ENCODE measurements at places on chromosomes 7 and 10. TPM values are rescaled to one million over a fixed set of nuclear protein-coding genes. Genes with fewer than 3 reads are reported as not detected.
A peak's percentile ranks its signal among the peaks of the same experiment; 100 is the strongest.

DNA sequence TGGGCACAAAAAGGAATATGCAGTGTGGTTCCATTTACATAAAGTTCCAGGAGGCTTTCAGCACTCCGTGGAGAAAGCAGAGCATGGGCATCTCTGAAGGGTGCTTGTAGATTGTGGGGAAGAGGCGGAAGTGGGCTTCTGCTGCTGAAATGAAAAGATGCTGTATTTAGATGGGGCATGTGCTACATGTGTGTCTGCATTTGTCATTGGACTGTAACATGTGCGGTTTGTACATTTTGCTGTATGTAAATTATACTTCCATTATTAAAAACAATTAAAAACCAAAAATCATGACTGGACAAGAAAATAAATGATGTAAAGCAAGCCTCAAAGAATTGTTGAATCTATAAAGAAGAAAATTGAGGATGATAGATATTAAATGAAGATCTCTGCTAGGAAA is 334.0 kb downstream of the WDR37 start:
- no peak for DNase-seq

- DNase-seq = no peak
These were observed 30.7 kb upstream of the HPSE2 start for GRCh38 chr10:99266383-99266782.

The RNLS gene
- 2.2 TPM for total RNA-seq

The COL28A1 gene
- total RNA-seq = 0.91 TPM

GRCh38 chr7:130400120-130400572 is 19.9 kb downstream of the CPA1 start:
- DNase-seq = no peak

GRCh38 chr7:121103579-121103978 is 115.1 kb downstream of the CPED1 start:
- no peak for DNase-seq

GRCh38 chr10:92291921-92292845 is 1.2 kb downstream of the MARCHF5 start:
- DNase-seq = peak; percentile 27

- DNase-seq = no peak
These were observed 362.7 kb upstream of the SHH start for GRCh38 chr7:156175003-156175402.

- no peak for DNase-seq
These were observed 319.5 kb downstream of the DNAJB6 start for GRCh38 chr7:157656195-157656769.

DNA sequence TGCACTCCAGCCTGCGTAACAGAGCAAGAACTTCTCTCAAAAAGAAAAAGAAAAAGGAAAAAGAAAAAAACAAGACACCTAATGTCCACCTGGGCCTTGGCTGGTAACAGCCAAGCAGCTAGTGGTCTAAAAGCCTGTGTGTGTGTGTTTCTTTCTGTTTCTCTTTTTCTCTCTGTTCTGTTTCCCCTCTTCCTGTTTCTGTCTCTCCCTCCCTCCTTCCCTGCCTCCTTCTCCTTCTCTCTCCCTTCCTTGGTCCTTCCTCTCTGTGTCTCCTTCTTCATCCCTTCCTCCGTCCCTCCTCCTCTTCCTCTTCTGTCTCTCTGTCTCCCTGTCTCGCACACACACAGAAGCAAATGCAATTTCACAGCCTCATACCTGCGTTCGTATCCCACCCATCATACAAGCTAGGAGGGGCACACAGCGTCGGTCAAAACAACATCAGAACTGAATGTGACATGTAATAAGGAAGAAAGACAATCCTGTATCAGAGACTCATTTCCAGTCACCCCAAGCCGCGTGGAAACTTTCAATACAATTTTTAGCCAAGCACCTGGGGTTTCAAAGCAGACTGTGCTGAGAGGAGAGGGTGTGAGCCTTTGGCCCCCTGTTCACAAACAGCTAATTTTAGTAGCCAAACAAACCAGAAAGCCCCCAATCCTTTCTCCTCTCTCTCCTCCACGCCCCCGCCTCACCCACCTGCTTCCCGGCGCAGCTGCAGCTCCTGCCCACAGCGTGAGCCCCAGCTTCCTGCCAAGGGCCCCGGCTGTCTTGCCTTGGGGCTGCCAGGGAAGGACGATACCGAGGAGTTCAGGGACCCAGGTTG is 50.2 kb upstream of the GNA12 start:
- DNase-seq = peak; percentile 36
